Adrenal gland (tissue), 19 donors: ENCODE measurements at places on chromosomes 3 and 15.

GRCh38 chr3:152443212-152444023, 174.7 kb downstream of the MBNL1 start:
- no peak for DNase-seq

DNA sequence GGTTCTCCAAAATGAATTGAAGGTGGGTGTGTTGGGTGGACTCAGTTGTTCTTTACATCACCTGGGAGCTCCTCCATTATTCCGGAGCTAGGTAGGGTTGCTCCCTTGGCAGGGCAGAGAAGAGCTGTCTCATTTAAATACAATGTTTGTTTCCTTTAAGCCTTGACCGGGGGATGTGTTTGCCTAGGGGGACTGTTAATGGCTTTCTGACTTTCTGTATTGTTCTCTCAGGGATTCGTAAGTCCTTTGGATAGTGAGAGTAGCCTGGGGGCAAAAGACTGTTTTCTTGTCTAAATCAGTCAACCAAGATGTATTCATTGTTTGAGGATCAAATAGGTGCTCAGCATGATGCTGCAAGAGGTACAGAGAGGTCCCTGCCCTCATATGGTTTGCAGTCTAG, 71.1 kb downstream of the CDAN1 start:
- no peak for DNase-seq

DNA sequence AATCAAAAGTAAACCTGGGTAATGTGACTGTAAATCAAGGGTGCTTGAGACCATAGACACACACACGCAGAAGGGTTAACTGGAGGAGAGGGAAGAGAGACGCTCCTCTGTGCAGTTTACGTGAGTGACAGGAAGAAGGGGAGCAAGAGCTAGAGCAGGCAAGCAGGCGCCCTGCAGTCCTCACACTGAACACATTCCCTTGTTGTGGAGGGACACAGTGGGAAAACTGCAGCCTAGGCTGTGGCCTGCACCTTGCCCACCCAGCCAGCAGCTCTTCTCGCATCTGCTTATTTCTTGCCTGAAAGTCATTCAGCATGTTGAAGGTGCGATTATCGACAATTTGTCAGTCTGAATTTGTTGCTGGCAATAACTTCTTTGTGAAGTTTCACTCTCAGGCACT, 24.2 kb downstream of the SOX2 start:
- no peak for DNase-seq

GRCh38 chr3:190125436-190126068, 4.9 kb upstream of the P3H2 start:
- DNase-seq: no peak

DNA sequence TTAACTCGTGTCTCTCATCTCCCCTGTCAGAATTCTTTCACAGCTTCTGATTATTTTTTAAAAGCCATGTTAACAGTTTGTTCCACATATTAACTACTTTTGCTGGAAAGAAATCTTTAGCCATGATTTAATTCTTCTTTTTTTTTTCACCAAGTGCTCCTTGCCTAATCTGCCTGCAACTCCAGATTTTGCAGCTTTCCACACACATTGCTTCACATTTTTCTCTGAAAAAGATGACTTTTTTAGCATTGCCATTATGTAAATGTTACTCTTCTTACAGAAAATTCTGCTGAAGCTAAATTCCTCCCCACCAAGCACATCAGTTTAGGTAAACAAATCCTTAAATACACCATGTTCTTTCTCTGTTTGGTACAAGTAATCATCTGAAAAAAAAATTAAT, 23.4 kb upstream of the PPARG start:
- DNase-seq: no peak

GRCh38 chr15:68310804-68311463, 33.4 kb downstream of the FEM1B start:
- DNase-seq: no peak

GRCh38 chr15:33074212-33074611, 120.3 kb downstream of the FMN1 start:
- no peak for DNase-seq

- no peak for DNase-seq
Measured at GRCh38 chr15:25987638-25988037, 124.5 kb upstream of the ATP10A start.
